ENCODE measurements at places on chromosomes 7 and 10.

- H3K4me1 ChIP-seq: no peaks in the 10 kb centered on the region
- H3K36me3 ChIP-seq: no peaks in the 10 kb centered on the region
- H3K27ac ChIP-seq: no peak overlapping the region
- H3K27me3 ChIP-seq: peaks cover 3% of the 10 kb centered on the region
Observed at GRCh38 chr7:131878777-131879176, 322.3 kb upstream of the PODXL start.

- H3K27ac ChIP-seq: no peak overlapping the region
- H3K36me3 ChIP-seq: no peaks in the 10 kb centered on the region
- H3K4me1 ChIP-seq: no peaks in the 10 kb centered on the region
- no peak overlapping the region for H3K4me3 ChIP-seq
Observed at GRCh38 chr7:39934132-39934531, 15.9 kb upstream of the CDK13 start.

GRCh38 chr7:11830582-11831155 lies 1.3 kb downstream of the THSD7A start:
- H3K27me3 ChIP-seq: peaks cover 44% of the 10 kb centered on the region
- H3K36me3 ChIP-seq: no peaks in the 10 kb centered on the region
- peak overlapping the region; percentile 3 for H3K4me3 ChIP-seq
- no peak overlapping the region for H3K27ac ChIP-seq
- peaks cover 11% of the 10 kb centered on the region for H3K4me1 ChIP-seq
- no peak for DNase-seq

- peaks cover 13% of the 10 kb centered on the region for H3K27me3 ChIP-seq
- no peak for DNase-seq
Observed at GRCh38 chr10:123797813-123798212, 93.8 kb downstream of the CPXM2 start.

- no peaks in the 10 kb centered on the region for H3K36me3 ChIP-seq
- H3K4me3 ChIP-seq: no peak overlapping the region
- H3K27me3 ChIP-seq: no peaks in the 10 kb centered on the region
- no peaks in the 10 kb centered on the region for H3K4me1 ChIP-seq
- no peak overlapping the region for H3K27ac ChIP-seq
- DNase-seq: no peak
Observed at GRCh38 chr7:117780832-117781231, 92.4 kb downstream of the CTTNBP2 start.

DNA sequence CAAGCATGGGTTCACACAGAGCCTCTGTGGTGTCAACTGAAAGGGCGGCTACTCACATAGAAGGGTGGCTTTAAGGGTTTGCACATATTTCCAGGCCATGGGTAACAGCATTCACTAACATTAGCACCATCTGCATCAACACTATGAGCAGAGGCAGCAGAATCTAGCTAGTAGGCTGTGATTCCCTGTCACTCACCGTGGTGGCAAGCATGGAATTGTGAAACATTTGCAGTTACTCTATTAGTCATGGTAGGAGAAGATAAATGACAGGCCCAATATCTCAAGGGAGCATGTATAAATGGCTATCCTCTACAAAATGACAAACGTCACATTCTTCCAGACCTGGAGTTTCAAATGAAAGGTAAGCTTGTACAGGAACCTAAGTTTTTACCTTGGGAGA lies 32.2 kb upstream of the CUBN start:
- H3K27me3 ChIP-seq: no peaks in the 10 kb centered on the region
- peaks cover 5% of the 10 kb centered on the region for H3K36me3 ChIP-seq
- no peaks in the 10 kb centered on the region for H3K4me1 ChIP-seq

DNA sequence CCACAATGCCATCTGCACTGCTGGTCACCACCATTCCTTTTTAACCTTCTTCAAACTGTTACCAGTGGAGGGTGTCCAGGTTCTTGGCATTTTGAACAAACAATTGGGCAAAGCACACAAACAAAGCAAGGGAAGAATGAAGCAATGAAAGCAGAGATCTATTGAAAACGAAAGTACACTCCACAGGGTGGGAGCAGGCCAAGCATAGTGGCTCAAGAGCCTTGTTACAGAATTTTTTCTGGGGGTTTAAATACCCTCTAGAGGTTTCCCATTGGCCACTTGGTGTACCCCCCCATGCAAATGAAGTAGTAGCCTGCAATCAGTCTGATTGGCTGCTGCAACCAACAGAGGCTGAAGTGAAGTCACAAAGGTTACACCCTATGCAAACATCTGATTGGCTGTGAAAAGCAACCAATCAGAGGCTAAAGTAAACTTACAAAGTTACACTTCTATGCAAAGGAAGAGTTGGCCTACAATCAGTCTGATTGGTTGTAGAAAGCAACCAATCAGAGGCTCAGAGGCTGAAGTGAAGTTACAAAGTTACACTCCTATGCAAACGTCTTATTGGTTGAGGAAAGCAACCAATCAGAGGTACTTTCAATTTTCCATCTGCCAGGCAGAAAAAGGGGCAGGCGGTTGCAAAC lies 103.2 kb upstream of the WAC start:
- H3K36me3 ChIP-seq: no peaks in the 10 kb centered on the region
- no peak overlapping the region for H3K27ac ChIP-seq
- no peaks in the 10 kb centered on the region for H3K27me3 ChIP-seq
- no peak overlapping the region for H3K4me3 ChIP-seq
- no peak for DNase-seq

DNA sequence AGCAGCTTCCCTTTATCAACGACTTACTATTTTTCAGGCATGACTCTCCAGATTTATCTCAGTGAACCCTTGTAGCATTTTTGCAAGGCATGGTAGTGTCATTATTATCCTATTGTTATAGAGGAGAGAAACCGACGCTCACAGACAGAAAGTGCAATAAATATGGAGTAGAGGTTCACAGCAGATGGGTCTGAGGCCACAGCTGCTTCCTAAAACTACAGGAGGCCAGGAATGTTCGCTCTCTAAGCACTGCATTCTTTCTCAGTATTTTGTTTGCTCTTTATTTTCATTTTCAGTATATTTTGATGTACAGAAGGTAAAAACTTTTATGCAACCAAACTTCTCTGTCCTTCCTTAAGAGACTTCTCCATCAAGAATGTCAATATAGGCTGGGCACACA lies 4.5 kb upstream of the AEBP1 start:
- H3K4me3 ChIP-seq: no peak overlapping the region
- DNase-seq: no peak
- peaks cover 28% of the 10 kb centered on the region for H3K4me1 ChIP-seq
- H3K27me3 ChIP-seq: peaks cover 6% of the 10 kb centered on the region
- H3K36me3 ChIP-seq: no peaks in the 10 kb centered on the region
- no peak overlapping the region for H3K27ac ChIP-seq

DNA sequence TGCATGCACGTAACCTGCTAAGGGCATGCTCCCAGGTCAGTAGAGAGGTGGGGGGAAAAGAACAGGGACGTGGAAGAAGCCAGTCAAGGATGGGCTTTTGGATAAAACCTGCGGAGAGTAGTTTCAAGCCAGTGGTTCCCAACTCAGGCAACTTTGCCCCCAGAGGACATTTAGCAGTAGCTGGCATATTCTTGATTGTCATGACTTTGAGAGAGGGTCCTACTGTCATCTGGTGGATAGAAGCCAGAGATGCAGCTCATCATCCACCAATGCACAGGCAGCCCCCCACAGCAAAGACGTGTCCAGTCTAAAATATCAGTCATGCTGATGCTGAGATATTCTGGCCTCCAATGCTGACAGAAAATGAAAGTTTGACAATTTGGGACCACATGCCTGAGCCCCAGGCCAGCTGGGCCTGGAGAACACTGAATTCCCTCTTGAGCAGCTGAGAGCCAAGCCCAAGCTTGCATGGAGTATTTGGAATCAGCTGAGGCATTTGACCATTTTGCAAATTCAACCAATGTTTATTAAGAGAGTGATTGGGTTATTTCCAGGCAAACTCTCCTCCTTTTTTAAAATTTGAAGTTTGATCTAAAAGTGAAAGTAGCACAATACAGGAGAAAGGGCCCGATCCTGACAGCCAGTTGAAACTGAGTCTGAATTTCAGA lies 110.0 kb upstream of the C7orf33 start:
- no peaks in the 10 kb centered on the region for H3K4me1 ChIP-seq
- H3K36me3 ChIP-seq: no peaks in the 10 kb centered on the region
- H3K4me3 ChIP-seq: no peak overlapping the region
- no peak for DNase-seq
- no peaks in the 10 kb centered on the region for H3K27me3 ChIP-seq
- H3K27ac ChIP-seq: no peak overlapping the region

GRCh38 chr10:132408367-132408781 lies 11.4 kb downstream of the PWWP2B start:
- H3K4me3 ChIP-seq: no peak overlapping the region
- H3K4me1 ChIP-seq: peaks cover 5% of the 10 kb centered on the region
- DNase-seq: no peak
- no peaks in the 10 kb centered on the region for H3K27me3 ChIP-seq
- H3K36me3 ChIP-seq: no peaks in the 10 kb centered on the region

DNA sequence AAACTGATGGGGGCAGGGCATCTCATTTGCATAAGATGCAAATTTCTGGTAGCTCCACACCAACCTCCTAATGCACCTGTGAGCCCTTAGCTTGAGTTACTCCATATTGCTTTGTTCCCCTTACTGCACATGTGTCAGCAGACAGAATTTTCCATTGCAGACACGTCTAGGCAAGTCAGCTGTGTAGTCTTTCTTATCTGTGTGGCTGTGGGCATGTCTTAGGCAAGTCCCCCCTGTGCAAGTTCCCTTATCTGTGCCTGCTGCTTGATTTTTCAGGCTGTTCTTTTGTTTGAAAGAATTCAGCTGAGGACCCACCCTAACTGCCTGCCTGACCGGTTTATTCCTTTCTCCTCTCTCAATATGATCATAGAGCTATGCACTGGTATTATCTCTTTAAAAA lies 28.5 kb upstream of the TRIM24 start:
- DNase-seq: no peak
- H3K4me1 ChIP-seq: no peaks in the 10 kb centered on the region
- H3K27ac ChIP-seq: no peak overlapping the region
- peaks cover 6% of the 10 kb centered on the region for H3K36me3 ChIP-seq
- H3K4me3 ChIP-seq: no peak overlapping the region
- H3K27me3 ChIP-seq: no peaks in the 10 kb centered on the region

GRCh38 chr7:114970308-114970707 lies 48.4 kb downstream of the MDFIC start:
- peaks cover 71% of the 10 kb centered on the region for H3K4me1 ChIP-seq
- no peak overlapping the region for H3K4me3 ChIP-seq
- DNase-seq: no peak
- H3K27me3 ChIP-seq: no peaks in the 10 kb centered on the region
- peaks cover 19% of the 10 kb centered on the region for H3K36me3 ChIP-seq

GRCh38 chr10:30413996-30414576 lies 19.9 kb upstream of the MAP3K8 start:
- H3K4me1 ChIP-seq: peaks cover 31% of the 10 kb centered on the region
- H3K27me3 ChIP-seq: peaks cover 2% of the 10 kb centered on the region
- no peaks in the 10 kb centered on the region for H3K36me3 ChIP-seq
- no peak overlapping the region for H3K27ac ChIP-seq
- no peak for DNase-seq

DNA sequence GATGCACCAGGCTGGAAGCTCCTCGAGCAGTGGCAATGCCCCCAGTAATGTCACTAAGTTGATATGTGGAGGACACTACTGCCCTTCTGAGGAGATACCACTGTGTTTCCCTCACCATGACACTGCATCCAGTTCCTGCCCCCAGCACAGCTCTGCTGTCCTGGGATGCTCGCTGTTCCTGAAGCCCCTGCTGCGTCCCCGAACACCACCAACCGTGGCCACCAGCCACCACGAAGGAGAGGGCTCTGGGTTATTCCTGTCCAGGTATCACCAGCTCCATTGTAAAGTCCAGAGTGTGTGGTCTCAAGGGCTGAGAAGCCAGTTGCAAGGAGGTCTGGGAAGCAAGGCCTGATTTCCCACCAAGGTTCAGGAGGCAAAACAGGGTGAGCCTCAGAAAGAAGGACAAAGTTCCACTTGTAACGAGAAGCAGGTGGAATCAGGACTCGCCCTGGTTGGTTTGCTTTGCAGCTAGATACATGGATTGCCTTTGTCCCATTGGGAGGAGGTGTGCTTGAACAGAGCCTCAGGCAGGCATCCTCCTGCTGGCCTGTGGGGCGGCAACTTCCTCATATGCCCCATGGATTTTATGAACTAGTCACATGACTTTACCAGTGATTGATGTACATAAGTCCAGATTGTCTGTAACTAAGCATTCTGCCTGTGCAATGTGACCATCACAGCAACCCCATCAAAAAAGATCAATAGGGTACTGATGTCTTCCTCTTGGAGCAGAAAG lies 427.0 kb upstream of the VSTM2A start:
- DNase-seq: no peak
- no peaks in the 10 kb centered on the region for H3K36me3 ChIP-seq
- H3K4me1 ChIP-seq: no peaks in the 10 kb centered on the region
- no peak overlapping the region for H3K4me3 ChIP-seq
- no peak overlapping the region for H3K27ac ChIP-seq
- no peaks in the 10 kb centered on the region for H3K27me3 ChIP-seq

GRCh38 chr7:114851406-114852061 lies 70.4 kb upstream of the MDFIC start:
- no peaks in the 10 kb centered on the region for H3K36me3 ChIP-seq
- no peak overlapping the region for H3K27ac ChIP-seq
- peaks cover 2% of the 10 kb centered on the region for H3K4me1 ChIP-seq
- DNase-seq: no peak
- peaks cover 2% of the 10 kb centered on the region for H3K27me3 ChIP-seq

- no peak for DNase-seq
- H3K27ac ChIP-seq: no peak overlapping the region
- no peak overlapping the region for H3K4me3 ChIP-seq
- no peaks in the 10 kb centered on the region for H3K27me3 ChIP-seq
- H3K4me1 ChIP-seq: no peaks in the 10 kb centered on the region
- H3K36me3 ChIP-seq: no peaks in the 10 kb centered on the region
Observed at GRCh38 chr10:52742731-52743130, 29.9 kb downstream of the MBL2 start.

GRCh38 chr7:23470330-23471105 lies at the start of gene IGF2BP3:
Gene IGF2BP3, minus strand, starts transcription at chr7:23470491. Its CDS starts 381 bp downstream, at chr7:23470110.
- H3K27me3 ChIP-seq: peaks cover 75% of the 10 kb centered on the region
- peaks cover 3% of the 10 kb centered on the region for H3K36me3 ChIP-seq
- H3K4me3 ChIP-seq: peak within 1 kb of the TSS; percentile 82
- peaks cover 41% of the 10 kb centered on the region for H3K4me1 ChIP-seq
- peak; percentile 53 for DNase-seq

DNA sequence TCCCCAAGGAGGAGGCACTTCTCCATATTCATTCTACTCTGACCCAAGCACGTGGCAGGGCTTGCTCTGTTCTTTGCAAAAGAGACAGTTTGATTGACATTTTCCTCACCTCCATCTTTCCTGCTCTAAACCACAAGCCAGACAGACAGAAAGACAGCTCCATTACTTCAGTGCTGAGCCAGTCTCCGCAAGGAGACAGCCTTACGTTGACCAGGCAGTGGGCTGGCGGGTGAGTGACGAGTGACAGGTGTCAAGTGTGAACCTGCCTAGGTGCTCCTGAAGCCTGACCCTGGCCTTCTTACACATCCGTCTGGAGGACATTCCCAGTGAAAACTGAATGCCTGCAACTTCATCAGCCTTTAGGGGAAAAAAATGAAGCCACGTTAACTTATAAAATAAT lies 314.6 kb downstream of the TNS3 start:
- no peaks in the 10 kb centered on the region for H3K27me3 ChIP-seq
- no peaks in the 10 kb centered on the region for H3K36me3 ChIP-seq
- H3K27ac ChIP-seq: no peak overlapping the region
- no peak for DNase-seq
- no peak overlapping the region for H3K4me3 ChIP-seq

GRCh38 chr7:48078470-48078869 lies 10.6 kb upstream of the UPP1 start:
- H3K27me3 ChIP-seq: no peaks in the 10 kb centered on the region
- no peaks in the 10 kb centered on the region for H3K36me3 ChIP-seq
- no peak for DNase-seq
- H3K27ac ChIP-seq: no peak overlapping the region
- H3K4me1 ChIP-seq: peaks cover 22% of the 10 kb centered on the region

GRCh38 chr10:110035070-110035921 lies 27.5 kb downstream of the ADD3 start:
- no peaks in the 10 kb centered on the region for H3K27me3 ChIP-seq
- no peaks in the 10 kb centered on the region for H3K36me3 ChIP-seq
- H3K4me3 ChIP-seq: no peak overlapping the region
- peak overlapping the region; percentile 73 for H3K27ac ChIP-seq
- peaks cover 84% of the 10 kb centered on the region for H3K4me1 ChIP-seq

All from activated naive CD8-positive, alpha-beta T cell treated with anti-CD3 and anti-CD28 coated beads, Interleukin-2, amount 50 U/mL, for 24 hours (primary cell).